ENCODE measurements at places on chromosomes 13 and 19.

GRCh38 chr19:2724148-2724557 is 3.0 kb upstream of the DIRAS1 start:
- no peak for DNase-seq

GRCh38 chr13:103188713-103189326 is 122.6 kb upstream of the SLC10A2 start:
- DNase-seq = peak; percentile 22

DNA sequence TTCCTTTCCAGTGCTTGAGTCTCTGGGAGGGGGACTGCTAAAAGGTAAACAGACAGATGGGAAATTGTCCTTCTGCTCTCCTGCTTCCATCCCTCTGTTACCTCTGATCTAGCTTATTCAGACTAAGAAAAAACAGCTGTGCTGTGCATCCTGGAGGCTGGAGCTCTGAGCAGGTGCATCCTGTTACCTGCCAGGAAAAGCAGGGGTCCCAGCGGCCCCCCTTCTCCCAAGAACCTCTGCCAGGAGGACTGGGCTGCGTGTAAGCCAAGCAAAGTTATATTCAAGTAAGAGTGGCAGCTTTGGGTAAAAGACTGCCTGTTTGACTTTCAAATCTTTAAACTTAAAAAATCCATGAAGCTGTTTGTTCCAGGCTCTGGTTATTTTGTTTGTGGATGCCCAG is 75.1 kb downstream of the C13orf42 start:
- DNase-seq = no peak

DNA sequence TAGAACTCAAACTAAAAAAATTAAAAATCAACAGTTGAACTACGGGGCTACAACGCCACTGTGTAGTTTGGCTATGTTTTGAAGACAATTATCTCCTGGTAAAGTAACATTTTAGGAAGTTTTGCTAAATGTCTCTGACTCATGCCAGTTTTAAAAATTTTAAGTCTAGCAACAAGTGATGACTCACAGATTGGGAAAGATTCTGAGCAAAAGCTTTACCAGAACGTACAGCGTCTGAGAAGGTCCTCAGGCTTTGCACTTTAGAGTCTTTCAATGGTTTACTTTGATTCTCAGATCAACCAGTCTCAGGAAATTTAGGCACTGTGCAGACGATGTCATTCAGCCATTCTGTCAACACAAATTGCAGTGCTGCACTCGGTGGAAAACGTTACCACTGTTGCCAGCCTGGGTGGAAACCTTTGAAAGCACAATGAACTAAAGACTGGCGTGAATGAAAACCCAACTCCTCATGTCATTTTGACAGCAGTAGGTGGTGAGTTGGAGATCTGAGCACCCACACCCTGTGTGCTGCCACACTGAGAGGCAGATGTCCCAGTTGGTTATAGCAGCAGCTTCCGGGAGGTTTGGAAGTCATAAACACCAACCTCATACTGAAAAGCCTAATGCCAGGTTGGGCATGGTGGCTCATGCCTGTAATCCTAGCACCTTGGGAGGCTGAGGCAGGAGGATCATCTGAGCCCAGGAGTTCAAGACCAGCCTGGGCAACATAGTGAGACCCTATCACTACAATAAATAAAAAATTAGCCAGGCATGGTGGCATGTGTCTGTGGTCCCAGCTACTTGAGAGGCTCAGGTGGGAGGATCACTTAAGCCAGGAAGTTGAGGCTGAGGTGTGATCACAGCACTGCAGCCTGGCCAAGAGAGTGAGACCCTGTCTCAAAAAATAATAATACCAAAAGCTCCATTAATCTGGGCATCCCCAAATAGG is 6.3 kb upstream of the WTIP start:
- DNase-seq = no peak

- peak; percentile 37 for DNase-seq
Observed at GRCh38 chr13:46516599-46517338, 36.2 kb upstream of the LRCH1 start.

DNA sequence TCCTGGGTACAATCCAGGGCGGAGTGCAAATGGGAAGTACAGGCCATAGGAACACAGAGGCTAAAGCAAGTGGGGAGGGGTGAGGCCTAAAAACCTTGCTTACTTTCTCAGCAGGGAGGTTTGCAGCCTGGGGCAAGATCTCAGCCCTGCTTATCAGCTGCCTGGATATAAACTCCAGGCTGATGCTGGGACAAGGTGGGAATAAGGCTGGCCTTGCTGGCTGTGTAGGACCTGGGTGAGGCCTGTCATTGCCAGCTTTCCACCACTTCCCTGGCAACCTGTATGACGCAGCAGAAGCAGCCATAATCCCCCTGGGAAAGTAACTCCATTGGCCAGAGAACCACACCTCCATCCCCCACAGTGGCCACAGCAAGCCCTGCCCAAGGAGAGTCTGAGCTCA is 279.1 kb upstream of the ATXN8OS start:
- DNase-seq = no peak

GRCh38 chr13:31588316-31588715 is 151.0 kb upstream of the RXFP2 start:
- DNase-seq = no peak

DNA sequence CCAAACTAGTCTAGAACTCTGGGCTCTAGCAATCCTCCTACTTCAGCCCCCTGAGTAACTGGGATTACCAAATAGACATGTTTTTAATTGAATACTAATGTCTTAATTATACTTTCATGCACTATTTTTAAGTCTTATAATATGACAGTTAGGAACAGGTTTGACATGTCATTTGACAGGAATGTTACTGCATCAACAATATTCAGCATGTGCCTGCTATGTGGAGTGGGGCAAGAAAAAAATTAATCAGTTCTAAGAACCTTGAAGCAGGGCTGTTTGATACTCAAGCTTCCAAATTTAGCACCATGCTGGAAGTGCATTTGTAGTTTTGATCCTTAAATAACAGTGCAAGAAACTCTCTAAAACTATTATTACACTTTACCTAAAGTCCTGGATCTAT is 265.3 kb downstream of the MZT1 start:
- DNase-seq = no peak

- no peak for DNase-seq
Observed at GRCh38 chr19:18377026-18377425, 8.9 kb upstream of the GDF15 start.

DNA sequence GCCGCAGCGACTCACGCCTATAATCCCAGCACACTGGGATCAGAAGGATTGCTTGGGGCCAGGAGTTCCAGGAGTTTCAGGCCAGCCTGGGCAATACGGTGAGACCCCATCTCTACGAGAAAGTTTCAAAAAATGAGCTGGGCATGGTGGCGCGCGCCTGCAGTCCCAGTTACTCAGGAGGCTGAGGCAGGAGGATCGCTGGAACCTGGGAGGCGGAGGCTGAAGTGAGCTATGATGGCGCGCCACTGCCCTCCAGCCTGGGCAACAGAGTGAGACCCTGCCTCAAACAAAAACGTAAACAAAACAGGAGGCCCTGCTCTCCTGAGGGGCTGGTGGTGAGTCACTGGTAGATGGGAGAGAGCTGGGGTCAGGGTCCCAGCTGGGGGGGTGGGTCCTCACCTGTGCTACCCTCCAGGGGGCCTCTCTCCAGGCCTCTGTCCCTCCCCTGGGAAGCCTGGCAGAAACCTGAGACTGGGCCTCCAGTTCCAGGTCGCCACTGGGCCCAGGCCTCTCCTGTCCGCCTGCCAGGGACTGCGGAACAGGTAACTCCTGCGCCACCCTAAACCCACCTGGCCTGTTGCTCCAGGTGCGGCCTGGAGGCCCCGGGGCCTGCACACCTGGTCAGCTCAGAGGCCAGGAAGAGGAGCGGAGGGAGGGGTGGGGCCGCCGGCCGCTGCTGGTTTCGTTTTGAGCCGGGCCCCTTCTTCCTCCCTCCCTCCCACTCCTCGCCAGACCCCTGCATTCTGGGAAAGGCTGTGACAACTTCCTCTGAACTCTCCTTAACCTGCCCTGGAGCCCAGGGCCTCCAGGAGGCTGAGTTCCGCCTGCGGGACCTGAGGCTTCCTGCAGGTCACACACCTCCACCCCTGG is 17.2 kb upstream of the ZBTB7A start:
- no peak for DNase-seq

DNA sequence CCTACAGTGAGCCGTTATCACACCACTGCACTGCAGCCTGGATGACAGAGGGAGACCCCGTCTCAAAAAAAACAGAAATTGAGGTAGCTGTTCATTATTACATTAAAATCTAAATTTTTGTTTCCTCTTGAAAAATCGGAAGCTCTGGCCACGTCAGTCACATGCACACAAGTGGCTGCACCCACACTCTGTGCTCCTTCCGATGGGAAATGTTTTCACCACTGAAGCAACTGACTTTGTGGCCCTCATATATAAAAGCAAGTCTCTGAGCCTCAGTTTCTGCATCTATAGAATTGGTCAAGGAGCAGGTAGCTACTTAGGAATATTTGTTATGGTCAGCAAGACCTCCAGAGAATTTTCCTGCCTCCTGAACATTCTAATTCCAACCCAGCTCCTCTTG is 4.5 kb downstream of the LRRC25 start:
- DNase-seq = no peak

- no peak for DNase-seq
Observed at GRCh38 chr19:13637664-13638063, 126.7 kb upstream of the MRI1 start.

DNA sequence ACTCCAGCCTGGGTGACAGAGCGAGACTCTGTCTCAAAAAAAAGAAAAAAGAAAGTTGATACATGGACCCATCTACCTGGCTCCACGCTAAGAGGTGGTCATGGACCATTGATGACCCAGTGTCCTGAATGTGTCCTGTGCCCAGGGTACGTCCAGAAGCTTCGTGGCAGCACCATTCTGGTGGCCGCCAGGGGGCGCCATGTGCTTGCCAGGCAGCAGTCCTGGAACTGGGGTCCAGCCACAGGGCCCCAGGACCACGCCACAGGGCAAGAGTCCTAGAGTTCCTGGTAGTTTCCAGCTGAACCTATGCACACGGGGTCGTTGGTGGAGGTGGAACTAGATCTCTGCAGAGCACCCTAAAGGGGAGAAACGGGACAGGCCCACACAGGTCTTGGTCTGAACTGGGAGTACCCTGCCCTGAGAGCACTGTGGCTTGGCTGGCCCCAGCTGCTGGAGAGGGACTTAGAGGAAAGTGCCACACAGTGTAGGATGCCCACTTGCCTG is 19.9 kb upstream of the FBXO27 start:
- DNase-seq = no peak

Data from NCI-H1694 (cell line).